ENCODE measurements at places on chromosomes 16 and 17.

- DNase-seq, result no peak
Observed at GRCh38 chr17:36506831-36507230, 20.4 kb downstream of the ZNHIT3 start.

GRCh38 chr17:20852990-20853370 lies 189.8 kb downstream of the USP22 start:
- no peak for DNase-seq

- no peak for DNase-seq
Observed at GRCh38 chr17:80212962-80213642, 7.0 kb downstream of the SGSH start.

DNA sequence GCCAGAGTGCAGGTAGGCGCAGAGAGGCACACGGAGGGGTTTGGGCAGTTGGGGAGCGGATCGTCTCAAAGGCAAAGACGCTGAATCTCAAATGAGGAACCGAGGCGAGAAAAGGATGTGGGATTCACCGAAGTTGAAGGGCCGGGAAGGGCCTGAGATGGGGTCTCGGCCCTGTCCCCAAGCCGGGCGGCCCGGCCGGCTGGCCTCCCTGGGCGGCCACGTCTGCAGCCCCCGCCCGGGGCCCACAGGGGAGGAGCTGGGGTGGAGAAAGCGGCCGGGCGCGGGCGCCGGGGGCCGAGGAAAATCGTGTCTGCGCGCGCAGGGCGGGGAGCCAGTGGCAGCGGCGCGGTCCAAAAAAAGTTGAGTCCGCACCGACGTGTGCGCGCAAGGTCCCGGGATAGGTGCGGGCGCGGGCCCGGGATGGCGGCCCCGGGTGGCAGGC lies 458 bp downstream of the SLC12A4 start:
- no peak for DNase-seq

DNA sequence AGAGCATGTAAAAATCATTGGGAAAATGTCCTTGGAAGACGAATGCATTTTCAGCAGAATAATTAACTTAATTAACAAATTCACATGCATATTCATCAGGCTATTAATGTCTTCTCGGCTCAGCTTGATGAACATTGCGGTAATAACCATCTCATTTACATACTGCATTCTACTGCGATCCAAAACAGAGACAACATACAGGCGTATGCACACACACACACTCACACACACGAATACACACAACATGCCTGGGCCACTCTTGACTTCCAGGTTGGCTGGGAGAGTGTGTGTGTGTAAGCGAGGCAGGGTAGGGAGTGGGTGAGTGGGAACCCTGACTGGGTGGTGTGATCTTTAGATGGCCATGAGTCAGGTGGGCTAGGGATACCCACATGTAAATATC lies 44.7 kb downstream of the NEUROD2 start:
- no peak for DNase-seq
